NCI-H1092 (cell line): ENCODE measurements at places on chromosomes 5 and 9.

- no peak for DNase-seq
These were observed 115.0 kb upstream of the MEF2C start for GRCh38 chr5:88997937-88998336.

GRCh38 chr5:105836268-105836667, 1834.5 kb downstream of the EFNA5 start:
- DNase-seq, result no peak

DNA sequence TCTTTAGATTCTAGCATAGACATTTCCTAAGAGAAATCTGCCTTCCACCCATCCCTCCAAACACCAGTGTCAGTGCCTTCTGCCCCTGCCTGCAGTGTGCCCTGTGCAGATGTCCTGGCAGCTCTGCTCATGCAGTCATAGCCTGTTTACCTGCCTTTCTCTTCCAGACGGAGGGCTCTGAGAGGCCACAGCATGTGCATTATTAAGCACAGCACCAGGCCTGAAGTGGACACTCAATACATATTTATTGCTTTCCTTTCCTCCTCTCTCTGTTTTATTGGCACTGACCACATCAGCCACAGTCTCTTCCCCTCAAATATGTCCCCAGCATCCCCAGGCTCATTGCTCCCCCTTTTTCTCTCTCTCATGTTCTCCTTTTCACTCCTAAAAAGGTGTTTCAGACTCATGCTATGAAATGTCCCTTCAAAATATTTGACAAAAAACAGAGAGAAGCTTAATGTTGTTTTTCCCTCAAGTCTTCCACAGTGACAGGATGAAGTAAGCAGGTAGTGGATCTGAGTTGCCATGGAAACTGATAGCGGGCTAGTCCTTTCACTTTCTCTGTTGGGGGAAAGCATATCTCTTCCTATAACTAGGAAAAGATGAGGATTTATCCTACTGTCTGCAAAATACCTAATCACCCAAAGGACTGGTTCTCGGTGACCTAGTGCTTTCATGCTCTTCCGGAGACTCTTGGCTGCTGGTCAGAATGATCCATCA, 100.9 kb downstream of the ATP10B start:
- DNase-seq, result peak; percentile 6

GRCh38 chr5:131242728-131243255, 21.1 kb upstream of the CDC42SE2 start:
- DNase-seq, result no peak

DNA sequence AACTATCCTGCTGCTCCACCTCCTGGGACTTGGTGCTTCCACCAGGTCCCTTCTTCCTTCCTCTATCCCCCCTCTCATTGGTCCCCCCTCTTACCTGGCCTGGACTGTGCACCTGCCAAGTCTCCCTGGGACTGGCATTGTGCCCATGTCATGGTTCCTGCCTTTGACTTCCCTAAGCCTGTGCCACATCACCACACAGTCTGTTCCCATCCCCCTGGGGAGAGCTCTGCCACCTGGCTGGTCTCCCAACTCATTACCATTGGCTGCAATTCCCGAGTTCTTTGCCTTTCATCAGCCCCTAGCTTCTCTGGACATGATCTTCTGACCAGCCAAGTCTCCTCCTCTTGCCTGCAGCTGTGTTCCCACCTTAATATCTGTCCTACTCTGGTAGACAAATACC, 180.3 kb downstream of the SREK1 start:
- peak; percentile 4 for DNase-seq

- no peak for DNase-seq
These were observed 109.2 kb downstream of the OSTF1 start for GRCh38 chr9:75197561-75197960.

- no peak for DNase-seq
These were observed 462.6 kb downstream of the CETN3 start for GRCh38 chr5:89946916-89947315.

- no peak for DNase-seq
These were observed 386.9 kb upstream of the TLE4 start for GRCh38 chr9:79184831-79185230.
